Uterine smooth muscle cell (primary cell): ENCODE measurements at places on chromosomes 2 and 18. TPM values are rescaled to one million over a fixed set of nuclear protein-coding genes. Genes with fewer than 3 reads are reported as not detected.

The TIMM21 gene
- 25.0 and 51.6 TPM in 2 replicates for total RNA-seq

The ZNF396 gene
- total RNA-seq = 0.89 and 2.0 TPM in 2 replicates

The DES gene
- total RNA-seq = 284 and 858 TPM in 2 replicates

The COL4A3 gene
- 0.25 and 1.1 TPM in 2 replicates for total RNA-seq

The RGPD3 gene
- 0.33 and 0.37 TPM in 2 replicates for total RNA-seq
